NCI-H226 (cell line): ENCODE measurements at places on chromosomes 1 and 21.
A peak's percentile ranks its signal among the peaks of the same experiment; 100 is the strongest.

GRCh38 chr1:53485478-53486394 lies 26.5 kb downstream of the DMRTB1 start:
- DNase-seq, result no peak

DNA sequence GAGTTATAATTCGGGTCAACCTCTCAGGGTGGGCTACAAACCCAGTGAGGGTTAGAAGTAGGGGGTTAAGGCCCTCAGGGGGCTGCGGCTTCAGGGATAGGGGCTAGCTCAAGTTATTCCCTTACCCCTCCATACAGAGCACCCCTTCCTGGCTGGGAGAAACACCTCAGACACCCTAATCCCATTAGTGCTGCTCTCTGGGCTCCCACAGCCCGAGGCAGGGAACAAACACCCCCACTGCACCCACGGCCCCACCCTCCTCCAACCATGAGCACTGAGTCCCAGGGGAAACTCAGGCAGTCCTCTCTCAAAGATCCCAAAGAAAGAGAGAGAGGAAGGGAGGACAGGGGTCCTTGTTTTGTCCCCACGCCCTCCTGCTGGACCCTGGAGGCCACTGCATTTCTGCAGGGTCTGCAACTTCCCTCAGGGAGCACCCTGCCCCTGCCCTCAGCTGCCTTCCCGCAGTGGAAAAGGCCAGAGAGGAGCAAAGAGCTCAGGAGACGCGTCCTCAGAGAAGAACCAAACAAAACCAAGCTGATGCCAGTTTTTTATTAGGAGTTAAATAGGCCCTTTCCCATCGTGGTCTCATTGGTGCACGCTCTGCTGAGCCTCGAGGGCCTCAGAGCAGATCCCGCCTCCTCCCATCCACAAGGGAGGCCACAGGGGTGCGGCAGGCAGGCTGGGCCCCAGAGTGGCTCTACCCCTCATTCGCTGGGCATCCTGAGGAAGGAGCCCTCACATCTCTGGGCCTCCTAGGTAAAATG lies 1.4 kb upstream of the S100A4 start:
- no peak for DNase-seq

- peak; percentile 75 for DNase-seq
These were observed 458 bp downstream of the CRABP2 start for GRCh38 chr1:156704930-156705320.

- DNase-seq, result no peak
These were observed 60.2 kb upstream of the ACTRT2 start for GRCh38 chr1:2961081-2961480.

GRCh38 chr21:41682719-41683179 lies 84.1 kb downstream of the RIPK4 start:
- DNase-seq, result no peak
